ENCODE measurements at places on chromosomes 12 and 14.

DNA sequence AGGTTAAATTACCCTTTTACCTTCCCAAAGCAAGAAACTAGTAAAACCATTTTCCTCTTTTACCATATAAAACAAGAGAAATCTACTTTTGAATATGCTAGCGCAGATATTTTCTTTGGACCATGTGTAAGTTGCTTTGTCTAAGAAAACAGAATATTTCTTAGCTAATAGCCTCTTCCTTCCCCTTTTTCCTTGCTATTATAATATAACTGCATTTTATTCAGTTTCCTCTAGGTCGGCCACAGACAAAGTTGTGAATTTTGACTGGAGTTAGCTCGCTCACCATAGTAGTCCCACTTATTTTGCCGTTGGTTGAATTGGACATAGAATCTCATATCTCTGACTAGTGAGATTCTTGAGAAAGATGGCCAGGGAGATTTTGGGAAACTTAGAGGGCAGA, 115.6 kb downstream of the PLEKHA5 start:
- no peak for DNase-seq

- DNase-seq, result no peak
Observed at GRCh38 chr12:52238207-52238840, 5.3 kb downstream of the KRT7 start.

GRCh38 chr14:74299061-74299545, 3.6 kb downstream of the ABCD4 start:
- no peak for DNase-seq

GRCh38 chr12:132154341-132154761, 10.1 kb downstream of the NOC4L start:
- no peak for DNase-seq

- no peak for DNase-seq
Observed at GRCh38 chr12:5803532-5803931, 141.5 kb downstream of the ANO2 start.

DNA sequence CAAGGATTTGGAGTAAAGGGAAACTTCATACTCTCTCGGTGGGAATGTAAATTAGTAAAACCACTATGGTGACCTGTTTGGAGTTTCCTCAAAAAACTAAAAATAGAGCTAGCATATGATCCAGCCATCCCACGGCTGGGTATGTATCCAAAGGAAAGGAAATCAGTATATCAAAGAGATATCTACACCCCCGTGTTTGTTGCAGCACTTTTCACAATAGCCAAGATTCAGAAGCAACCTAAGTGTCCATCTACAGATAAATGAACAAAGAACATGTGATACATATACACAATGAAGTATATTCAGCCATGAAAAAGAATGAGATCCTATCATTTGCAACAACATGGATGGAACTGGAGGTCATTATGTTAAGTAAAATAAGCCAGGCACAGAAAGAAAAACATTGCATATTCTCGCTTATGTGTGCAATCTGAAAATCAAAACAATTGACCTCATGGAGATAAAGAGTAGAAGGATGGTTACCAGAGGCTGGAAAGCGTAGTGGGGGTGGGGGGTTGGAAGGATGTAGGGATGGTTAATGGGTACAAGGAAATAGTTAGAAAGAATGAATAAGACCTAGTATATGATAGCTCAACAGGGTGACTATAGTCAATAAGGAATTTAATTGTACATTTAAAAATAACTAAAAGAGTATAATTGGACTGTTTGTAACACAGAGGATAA, 468.0 kb downstream of the BCAT1 start:
- no peak for DNase-seq

DNA sequence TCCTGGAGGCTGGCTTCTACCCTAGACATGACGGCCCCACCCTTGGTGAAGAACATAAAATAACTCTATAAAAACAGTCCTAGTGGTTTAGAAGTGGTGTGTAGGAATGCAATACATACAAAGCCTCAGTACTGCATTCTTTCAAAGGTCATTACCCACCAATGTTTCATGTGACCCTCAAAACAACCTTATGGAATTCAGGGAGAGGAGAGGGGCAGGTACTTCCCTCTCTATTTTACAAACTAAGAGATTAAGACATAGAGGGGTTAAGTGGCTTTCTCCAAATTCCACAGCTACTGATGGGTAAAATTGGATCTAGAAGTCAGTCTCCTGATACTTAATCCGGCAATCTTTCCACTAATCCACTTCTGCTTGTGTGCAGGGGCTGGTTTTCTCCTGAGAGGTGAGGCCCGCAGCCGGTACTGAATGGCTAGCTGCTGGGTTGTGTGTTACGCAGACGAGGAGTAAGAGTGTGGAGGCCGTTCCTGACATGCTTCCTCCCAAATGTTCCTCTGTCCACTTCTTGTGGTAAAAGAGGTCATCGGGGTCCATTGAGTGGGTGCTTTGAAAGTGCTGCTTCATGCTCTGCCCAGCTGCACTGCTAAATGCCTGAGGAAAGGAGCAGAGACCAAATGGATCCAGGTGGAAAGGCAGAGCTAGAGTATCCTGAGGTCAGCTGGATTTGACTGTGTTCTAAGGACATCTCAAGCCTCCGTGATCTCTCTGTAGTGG, 16.2 kb downstream of the SLC7A8 start:
- no peak for DNase-seq

- DNase-seq, result peak; percentile 51
Observed at GRCh38 chr12:52156757-52157565, 34.9 kb downstream of the KRT80 start.

- no peak for DNase-seq
Observed at GRCh38 chr12:78696267-78696666, 168.3 kb upstream of the SYT1 start.

Data from stimulated activated CD4-positive, alpha-beta T cell treated with anti-CD3 and anti-CD28 coated beads, Interleukin-15, amount 100 ng/mL, for 1 hour (primary cell).